ENCODE measurements at places on chromosomes 2 and 18.
A peak's percentile ranks its signal among the peaks of the same experiment; 100 is the strongest.

- no peak for DNase-seq
Observed at GRCh38 chr18:60066219-60066975, 166.6 kb downstream of the PMAIP1 start.

DNA sequence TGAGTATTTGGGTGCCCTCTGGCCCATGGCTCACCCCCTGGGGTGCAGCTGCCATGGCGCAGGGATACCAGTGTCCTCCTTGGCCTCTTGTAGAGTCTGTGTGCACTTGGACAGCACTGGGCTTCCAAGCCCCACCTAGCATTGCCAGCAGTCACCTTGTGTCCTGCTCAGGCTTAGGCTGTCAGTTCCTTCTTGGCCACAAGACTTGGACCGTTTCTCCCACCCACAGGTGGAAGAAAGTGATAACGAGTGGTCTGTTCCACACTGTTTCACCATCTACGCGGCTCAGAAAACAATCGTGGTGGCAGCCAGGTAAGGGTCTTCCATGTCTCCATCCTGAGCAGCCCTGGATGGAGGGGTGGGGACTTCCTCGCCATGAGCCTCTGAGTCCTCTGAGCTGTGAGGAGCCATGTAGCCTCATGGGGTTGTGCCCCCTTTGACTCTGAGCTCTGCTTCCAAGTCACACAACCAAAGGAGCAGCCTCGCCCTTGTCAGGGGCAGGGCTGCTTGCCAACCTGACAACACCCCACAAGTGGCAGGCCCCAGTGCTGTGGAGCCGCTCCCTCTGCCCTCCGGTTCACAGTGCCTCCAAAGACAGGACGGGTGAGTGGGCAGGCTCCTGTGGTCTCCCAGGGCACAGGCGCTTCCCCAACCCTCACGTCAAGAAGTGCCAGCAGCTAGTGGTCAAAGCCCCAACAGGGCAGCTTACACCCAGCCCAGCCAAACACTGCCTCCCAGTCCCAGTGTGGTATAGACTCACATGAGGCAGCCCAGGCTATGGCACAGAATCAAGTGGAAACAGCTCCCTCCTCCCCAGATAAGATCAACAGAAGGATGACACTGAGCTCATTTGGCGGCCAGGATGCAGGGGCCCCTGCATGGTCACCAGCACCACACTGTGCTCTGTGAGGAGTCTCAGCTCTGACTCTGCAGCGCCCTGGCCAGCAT lies 18.4 kb downstream of the STK25 start:
- no peak for DNase-seq

- no peak for DNase-seq
Observed at GRCh38 chr2:122980671-122981070, 1044.4 kb upstream of the CNTNAP5 start.

- DNase-seq = no peak
Observed at GRCh38 chr2:54067851-54068375, 47.5 kb upstream of the ACYP2 start.

DNA sequence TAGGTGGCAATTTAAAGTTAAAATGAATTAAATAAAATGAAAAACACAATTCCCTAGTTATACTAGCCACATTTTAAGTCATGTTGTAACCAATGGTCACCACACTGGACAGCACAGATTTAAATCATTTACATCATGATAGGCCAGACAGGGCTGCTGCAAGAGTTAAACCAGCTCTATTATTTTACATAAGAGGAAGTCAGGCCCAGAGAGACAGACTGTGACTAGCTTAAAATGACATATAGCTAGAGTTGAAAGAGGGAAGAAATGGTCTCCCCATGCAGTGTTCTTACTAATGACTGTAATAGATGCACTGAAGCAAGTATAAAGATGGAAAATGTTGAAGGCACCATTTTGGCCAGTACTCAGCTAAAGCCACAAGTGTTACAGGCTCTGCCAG lies 69.6 kb downstream of the SLC66A3 start:
- no peak for DNase-seq

- peak; percentile 48 for DNase-seq
Observed at GRCh38 chr18:55477860-55478581, 110.0 kb downstream of the TCF4 start.

- DNase-seq = no peak
Observed at GRCh38 chr18:60322591-60322990, 50.0 kb downstream of the MC4R start.

DNA sequence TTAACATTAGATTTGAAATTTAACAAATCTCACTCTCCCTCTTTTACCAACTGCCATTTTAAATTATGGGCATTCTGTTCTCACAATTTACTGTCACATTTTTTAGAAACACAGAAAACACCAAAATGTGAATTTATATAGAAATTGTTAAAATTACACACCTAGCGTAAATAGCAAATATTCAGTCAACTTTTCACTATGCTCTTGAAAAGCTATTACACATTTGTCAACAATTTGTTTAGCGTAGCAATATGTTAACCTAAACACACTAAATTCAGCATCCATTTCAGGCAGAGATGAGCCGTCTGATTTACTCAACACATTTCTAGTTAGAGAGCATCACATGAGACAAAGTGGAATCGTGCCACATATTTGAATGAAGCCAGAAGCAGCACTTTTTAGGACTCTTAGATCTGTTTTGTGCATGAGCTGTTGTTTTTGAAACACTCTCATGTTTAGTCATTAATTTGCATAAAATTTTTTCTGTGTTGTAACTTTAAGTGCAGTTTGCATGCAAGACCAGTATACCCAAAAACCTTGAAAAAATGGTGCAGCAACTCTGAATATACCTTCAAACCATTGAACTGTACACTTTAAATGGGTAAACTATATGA lies 8.2 kb downstream of the TTC32 start:
- DNase-seq = no peak

GRCh38 chr2:203578759-203579643 lies 43.9 kb upstream of the RAPH1 start:
- no peak for DNase-seq

GRCh38 chr2:241629762-241630435 lies 7.1 kb downstream of the THAP4 start:
- DNase-seq = no peak

GRCh38 chr2:84494070-84494469 lies 22.2 kb upstream of the DNAH6 start:
- no peak for DNase-seq

- no peak for DNase-seq
Observed at GRCh38 chr2:673615-674320, 3.4 kb downstream of the TMEM18 start.

- no peak for DNase-seq
Observed at GRCh38 chr18:78686976-78687685, 292.5 kb upstream of the SALL3 start.

DNA sequence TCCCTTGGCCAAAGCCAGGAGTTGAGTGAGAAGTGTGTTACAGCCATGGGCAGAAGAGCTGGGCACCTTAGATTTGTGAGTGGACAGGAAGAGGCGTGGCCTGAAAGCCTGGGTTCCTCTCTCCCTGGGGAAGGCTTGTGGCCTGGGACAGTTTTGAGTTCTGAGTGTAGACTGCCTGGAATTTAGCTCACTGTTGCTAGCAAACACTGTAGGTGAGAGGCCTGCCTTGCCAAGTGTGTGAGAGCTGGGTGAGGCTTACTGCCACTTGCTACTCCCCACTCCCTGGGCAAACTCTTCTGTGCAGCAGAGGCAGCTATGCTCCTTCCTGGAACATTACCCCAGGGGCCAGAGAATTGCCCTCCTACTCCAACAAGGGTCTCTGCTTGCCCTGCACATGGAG lies 150.0 kb upstream of the GALNT5 start:
- DNase-seq = no peak

DNA sequence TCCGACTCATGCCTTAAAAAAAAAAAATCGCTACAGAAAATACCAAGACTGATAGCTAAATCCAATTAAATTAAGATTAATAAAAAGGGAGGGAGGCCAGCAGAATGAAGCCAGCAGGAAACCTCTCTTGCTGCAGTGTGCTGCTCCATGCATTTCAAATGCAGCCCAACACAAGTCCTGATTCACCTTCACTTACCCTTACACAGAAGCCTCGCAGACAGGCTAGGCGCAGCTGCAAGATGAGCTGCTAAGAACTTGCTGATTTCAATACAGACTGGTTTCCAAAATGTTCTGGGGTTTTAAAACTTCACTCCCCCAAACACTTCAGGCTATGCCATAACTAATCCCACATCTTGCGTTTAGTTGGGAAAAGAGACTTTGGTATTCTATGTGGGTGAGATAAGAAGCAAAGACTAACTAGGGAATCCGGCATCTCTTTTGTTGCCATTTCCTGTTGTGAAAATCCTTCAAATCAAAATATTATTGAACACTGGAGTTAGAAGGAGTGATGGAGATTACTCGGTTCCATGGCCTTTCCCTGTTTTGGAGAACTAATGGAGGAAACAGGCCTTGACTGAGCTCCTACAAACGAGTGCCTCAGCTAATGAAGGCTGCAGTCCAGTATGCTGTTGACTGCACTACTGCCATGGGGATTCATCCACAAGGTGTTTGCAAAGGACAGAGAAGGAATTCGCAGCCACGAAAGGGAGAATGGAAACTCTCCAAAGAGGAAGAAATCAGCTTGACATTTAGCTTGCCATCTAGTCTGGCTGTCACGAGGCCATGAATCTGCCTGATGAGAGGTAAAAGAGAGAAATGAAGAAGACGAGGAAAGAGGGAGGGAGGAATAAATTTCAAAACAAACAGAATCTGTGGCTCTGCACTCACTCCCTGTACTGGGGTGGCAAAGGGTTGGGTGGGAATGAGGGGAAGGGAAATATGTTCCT lies 67.3 kb downstream of the CLHC1 start:
- no peak for DNase-seq

DNA sequence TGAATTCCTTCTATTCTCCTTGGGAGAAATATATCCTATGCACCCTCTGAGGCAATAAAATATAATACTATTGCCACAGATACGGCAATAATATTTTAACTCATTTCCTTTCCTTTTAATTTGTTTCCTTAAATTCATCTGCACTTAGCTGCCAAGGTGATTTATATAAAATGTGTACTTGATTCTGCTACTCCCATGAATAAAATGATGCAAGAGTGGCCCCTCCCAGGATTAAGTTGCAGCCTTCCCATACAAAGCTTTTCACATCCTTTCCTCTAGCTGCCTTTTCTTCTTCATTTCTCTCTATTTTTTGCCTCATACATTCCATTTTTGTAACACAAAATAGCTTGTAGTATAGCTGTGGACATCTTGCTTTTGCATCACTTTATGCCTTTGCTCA lies 464.1 kb upstream of the ZEB2 start:
- DNase-seq = no peak

DNA sequence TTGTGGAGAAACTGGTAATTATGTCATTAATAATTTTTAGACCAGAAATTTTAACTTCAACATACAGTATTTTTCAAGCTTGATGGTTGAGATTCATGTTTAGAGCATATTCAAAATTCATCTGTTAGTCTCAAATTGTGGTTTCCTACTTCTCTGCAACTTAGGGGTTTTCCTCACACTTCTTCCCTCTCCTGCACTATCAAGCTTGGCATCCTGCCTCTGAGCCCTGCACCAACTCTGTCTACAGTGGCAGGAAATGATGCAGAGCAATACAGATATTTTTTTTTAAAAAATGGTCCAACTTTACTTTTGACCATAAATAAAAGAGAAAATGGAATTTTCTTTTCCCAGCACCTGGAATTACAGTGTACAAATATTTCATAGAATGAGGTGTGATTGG lies 247.3 kb downstream of the NUP35 start:
- no peak for DNase-seq

GRCh38 chr18:37553633-37554398 lies 11.8 kb downstream of the CELF4 start:
- DNase-seq = no peak

- DNase-seq = no peak
Observed at GRCh38 chr2:1233281-1233680, 180.0 kb upstream of the TPO start.

DNA sequence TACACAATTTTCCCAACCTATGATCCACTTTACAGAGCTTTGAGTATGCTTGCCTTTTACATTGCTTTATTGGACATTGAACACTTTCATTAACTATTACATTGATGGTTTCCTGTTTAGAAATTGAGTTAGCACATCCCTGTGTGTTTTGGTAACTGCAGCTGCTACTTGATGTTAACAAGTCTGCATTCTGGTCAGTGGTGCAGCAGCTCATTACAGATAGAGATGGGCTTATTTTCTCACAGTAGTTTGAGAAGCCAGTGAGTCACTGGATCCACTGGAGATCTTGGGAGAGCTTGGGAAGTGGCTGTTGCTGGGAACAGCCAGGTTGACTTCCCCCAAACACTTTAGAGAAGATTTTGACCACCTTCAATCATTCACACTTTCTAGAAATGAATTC lies 150.5 kb downstream of the ARHGAP15 start:
- no peak for DNase-seq

DNA sequence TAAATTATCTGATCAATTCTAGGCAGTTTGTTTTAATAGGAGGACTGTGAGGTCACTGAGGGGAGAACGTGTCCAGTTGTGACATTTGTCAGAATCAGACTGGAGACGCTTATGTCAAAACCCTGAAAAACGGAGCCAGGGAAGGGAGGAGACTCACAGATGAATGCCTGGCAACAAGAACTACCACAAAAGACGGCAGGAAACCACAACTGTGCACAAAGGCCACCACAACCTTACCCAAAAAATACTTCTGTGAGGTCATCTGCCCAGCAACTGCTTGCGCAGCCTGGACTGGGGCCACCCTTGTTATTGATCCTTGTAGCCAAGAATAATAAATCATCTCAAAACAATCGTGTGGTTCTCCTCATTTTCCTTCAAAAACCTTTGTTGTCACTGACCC lies 173.0 kb upstream of the ALKAL2 start:
- DNase-seq = no peak

DNA sequence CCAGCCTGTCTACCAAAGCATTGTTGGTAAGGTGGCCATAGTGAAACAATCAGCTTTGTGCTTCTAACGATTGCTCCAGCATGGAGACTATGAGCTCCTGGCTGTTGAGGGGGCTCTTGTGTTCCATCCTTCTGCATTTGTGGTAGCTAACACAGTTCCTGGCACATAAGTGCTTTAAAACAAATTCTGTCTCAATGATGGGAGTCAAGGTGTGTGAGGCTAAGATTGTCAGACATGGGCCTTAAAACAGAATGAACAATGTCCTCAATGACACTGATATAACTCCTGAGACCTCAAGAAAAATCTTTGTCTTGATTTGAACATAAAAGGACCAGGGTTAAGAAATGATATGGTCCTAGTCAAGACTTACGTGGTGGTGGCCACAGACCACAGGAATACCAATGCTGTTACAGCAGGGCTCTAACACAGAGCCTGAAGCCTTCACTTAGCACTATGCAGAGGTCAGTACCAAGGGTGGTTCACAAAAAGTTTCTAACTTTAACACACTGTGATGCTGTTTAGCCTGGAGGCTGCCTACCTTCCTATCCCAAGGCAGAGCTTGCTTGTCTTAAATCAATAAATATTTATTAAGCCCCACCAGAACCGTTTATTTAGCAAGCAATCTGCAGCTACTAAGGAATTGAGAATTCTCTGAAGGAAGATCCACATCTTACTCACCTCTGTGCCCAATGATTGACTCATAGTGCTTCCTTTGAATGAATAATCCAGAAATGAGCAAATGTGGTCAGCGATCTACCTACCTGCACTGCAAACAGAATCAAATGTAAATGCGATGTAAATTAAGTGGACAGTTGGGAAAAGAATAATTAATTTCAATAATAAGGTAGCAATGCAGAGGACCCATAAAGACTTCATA lies 35.1 kb downstream of the EVA1A start:
- DNase-seq = no peak
